ENCODE measurements at places on chromosomes 1 and 21.

DNA sequence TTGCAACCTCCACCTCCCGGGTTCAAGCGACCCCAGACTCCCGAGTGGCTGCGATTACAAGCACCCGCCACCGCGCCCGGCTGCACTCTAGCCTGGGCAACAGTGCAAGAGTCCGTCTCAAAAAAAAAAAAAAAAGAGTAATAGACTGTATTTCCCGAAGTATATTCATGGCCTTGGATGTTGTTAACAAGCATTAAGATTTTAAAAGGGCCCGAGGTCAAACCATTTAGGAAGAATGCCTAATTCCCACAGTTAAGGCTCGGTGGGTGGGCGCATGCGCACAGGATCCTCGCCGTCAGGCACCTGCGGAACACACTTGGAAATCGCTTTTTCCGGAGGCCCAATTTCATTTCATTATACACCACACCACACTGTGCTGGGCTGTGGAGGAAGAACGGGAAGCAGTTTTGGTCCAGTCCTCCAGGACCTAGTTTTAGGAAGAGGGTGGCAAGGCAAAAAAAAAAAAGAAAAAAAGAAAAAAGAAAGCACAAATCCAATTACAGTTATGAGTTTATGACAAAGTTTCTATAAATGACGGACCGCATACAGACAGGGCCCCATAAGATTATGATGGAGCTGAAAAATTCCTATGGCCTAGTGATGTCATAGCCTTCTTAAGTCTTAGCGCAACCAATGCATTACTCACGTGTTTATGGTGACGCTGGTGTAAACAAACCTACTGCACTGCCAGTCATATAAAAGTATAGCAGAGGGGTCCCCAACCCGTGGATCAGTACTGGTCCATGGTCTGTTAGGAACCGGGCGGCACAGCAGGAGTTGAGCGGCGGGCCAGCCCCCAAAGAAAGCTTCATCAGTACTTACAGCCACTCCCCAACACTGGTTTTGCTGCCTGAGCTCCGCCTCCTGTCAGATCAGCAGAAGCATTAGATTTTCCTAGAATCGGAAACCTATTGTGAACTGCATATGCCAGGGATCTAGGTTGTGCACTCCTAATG lies 38.2 kb downstream of the H3-3A start:
- DNase-seq: peak; percentile 56

- no peak for DNase-seq
Observed at GRCh38 chr1:84110629-84111028, 33.4 kb upstream of the PRKACB start.

- DNase-seq: no peak
Observed at GRCh38 chr1:51253691-51254090, 17.6 kb downstream of the RNF11 start.

DNA sequence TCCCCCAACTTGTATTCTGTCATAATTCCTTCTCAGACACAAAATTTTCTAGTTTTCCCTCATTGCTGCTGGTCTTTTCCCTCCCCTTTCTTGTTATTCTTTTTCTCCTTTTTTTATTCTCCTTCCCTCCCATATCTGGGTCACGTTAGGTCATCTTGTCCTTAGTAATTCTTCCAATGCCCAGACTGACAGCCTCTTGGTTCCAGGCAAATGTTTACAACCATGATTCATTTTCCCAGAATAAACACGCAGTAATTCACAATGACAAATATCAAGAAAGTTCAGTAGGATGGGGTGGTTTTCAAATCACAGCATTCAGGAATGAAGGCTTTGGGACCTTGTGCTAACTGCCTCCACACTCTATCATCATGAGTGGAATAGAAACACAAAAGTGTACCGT lies 25.2 kb downstream of the NHLH2 start:
- no peak for DNase-seq

DNA sequence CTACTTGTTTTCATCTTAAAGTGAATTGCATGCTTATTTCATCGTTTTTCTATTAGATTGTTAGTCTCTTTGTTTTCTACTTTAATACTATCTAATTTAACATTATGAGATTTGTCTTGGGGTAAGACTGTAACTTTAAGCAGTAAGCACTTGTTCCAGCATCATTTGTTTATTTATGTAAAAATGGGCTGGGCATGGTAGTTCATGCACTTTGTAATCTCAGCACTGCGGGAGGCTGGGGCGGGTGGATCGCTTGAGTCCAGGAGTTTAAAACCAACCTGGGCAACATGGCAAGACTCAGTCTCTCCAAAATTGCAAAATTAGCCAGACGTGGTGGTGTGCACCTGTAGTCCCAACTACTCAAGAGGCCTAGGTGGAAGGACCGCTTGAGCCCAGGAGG lies 15.3 kb upstream of the PAXBP1 start:
- DNase-seq: no peak

DNA sequence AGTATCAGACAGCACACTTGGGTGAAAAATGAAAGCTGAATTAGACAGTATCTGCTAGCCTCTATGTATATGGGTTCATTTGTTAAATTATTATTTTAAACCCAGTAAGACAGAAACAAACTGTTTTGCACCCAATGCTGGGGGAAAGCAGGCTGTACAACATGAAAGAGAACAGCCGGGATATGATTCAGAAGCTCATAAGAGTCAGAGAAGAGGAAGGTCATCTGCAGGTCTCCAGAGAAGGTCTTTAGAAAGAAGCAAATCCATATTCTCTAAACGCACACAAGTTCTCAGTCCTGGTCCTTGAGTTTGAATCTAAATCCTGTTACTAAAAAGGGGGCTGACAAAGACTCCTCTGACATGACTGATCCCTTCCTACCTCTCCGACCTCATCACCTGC lies 155.1 kb downstream of the SIPA1L2 start:
- DNase-seq: no peak

DNA sequence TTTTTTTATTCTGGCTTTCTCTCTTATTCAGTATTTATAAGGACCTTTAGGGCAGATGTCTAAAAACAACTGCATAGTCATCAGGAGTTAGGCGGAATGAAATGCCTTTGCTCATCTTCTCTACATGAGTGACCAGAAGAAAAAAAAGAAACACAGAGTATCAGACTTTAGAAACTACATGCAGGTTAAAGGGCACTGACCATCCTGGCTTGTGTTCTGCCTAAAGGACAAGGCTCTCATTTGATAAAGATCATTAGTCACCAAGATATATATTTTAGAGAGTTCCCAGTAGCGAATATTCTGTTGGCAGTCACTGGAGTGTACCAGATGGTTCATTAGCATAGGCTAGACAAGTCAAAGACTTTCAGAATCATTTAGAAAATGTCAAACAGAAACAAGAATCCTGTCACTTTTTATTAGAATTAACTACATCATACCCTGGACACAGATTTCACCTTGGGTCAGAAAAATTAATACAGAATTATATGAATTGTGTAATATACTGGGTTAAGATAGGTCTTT lies 145.6 kb downstream of the NR5A2 start:
- DNase-seq: no peak

DNA sequence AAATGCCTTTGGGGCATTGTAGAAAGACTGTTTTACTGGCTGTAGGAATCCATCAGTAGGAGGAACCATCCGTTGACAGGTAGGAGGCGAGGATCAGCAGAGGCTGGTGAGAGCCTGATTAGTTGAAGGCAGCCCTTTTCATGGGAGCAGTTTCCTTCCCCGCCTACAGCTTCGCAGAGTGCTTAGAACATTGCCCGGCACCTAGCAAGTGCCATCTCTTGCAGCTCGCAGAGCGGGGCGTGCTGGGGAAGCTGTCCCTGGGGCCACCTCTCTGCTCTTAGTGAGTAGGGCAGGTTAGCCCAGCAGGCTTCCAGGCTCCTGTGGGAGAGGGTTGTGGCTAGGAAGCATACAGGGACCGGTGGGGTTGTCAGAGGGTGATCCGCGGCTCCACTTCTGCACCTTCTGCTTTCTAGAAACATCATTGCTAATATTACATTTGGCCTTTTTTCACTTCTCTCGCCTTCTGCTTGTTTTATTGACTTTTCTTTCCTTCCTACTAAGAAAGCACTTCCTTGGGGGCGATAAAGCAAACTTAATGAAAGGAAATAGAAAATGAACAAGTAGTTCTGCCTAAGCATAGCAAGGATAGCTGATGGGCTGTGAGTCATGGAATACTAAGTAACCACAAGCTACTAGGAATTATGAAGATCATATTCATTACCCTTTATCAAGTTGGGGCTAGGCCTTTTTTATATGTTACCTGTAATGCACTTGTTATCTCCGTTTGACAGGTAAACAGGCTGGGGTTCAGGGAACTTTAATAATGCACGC lies 176.7 kb downstream of the GALNT2 start:
- no peak for DNase-seq

- DNase-seq: peak; percentile 77
Observed at GRCh38 chr1:36161641-36162531, 5.9 kb downstream of the MAP7D1 start.

DNA sequence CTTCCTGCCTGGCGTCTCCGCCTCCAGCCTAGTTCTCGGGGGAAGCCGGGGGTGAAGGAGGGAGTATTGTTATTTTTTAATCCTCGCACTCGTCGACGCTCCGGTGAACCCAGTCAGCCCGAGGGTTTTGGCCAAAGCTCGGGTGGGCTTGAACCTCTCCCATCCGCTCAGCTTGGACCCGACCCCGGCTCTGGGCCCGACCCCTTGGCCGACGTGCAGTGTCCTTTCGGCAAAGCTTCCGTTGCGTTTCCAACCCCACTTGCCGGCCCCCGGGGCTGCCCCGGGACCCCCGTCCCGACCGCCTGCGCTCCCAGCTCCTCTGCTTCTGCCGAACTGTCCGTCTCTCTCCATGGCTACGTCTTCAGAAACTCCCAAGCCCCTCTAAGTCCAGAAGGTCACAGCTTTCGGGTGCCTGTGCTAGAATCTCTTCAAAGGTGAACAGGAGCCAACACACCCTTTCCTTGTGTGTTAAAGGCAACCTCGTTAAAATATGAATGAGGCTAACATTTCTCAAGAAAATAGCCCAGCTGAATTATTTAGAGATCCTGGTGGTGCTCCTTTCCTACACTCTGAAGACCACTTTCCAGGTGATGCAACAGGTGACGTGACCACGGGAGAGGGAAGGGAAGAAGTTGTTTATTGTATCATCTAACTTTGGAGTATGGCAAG lies 647 bp downstream of the DESI2 start:
- no peak for DNase-seq

GRCh38 chr1:93818570-93818959 lies 60.4 kb downstream of the DNTTIP2 start:
- no peak for DNase-seq

GRCh38 chr1:110309767-110310166 lies 29.4 kb upstream of the RBM15 start:
- no peak for DNase-seq

GRCh38 chr1:118999348-119000071 lies 11.4 kb upstream of the TBX15 start:
- no peak for DNase-seq
